ENCODE measurements at places on chromosomes 3 and 15.

GRCh38 chr15:89363133-89363532 is 28.5 kb upstream of the POLG start:
- DNase-seq, result no peak

DNA sequence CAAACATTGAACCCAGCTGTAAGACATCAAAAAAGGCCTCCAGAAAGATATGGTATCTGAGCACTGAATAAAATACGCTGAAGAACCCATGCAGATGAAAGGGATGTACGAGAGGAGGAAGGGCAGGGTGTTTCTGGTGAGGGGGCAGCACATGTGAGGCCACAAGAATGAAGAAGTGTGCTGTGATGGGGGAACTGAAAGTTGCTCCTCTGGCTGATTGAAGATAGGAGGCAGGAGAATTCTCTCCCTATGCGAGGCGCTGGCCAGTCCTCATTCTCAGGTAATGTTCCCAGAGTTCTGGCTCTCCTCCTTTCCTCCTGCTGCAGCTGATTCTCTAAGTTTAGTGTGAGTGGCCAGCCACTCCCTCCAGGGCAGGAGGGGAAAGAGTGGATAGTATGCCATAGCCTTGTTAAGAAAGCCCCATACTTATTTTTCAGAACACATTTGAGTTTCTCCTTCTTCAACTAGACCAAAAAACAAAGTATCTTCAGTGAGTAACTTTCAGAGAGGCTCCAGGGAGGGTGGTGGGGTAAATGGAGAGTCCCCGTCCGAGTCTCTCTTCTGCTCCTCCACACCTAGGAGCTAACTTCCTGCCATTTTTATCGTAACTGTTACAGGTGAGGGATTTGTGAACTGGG is 26.9 kb upstream of the MYO1E start:
- no peak for DNase-seq

DNA sequence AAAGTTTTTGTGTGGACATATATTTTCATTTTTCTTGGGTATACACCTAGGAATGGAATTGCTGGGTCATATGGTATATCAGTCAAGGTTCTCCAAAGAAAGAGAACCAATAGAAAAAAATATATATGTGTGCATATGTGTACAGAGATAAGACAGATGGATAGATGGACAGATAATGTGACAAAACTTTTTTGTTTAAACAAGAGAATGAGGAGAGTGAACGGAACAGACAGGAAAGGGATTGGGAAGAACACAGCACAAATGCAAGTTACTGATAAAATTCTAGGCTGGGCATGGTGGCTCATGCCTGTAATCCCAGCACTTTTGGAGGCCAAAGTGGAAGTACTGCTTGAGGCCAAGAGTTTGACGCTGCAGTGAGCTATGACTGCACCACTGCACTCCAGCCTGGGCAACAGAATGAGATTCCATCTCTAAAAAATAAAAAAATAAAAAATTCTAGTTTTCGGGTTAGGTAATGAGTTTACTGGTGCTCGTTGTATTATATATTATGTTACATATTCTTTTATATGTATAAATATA is 50.0 kb downstream of the HSPBAP1 start:
- no peak for DNase-seq

GRCh38 chr3:193788189-193788991 is 195.4 kb downstream of the OPA1 start:
- DNase-seq, result no peak

DNA sequence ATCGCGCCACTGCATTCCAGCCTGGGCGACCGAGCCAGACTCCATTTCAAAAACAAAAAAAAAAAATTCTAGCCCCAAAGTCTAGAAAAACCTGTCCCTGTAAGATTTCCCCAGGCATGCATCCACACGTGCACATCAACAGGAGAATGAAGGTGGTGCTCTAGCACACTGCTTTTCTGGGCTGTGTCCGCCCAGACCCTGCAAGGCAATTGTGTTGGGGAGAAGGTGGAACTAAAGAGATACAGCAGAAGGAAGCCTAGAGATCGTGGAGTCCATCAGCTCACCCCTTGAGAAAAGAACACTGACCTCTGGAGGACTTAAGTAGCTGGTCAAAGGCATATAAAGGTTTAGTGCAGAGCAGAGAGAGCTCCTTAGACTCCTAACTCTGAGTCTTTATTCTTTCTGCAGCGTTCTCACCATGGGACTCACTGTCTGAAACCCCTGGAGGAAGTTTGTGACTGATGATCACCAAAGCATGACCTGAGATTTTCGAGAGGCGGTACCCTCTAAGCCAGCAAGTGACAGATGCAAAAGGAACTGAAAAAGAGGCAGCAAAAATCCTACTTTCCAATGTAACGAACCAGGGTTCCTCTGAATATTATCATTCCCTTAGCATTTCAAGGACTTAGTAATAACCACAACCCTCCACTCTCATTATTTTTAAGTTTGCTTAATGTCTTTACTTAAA is 179.8 kb downstream of the MEX3B start:
- no peak for DNase-seq

GRCh38 chr3:122676759-122677158 is 3.9 kb upstream of the PARP14 start:
- no peak for DNase-seq

- no peak for DNase-seq
Observed at GRCh38 chr3:189573004-189573403, 58.2 kb upstream of the TP63 start.

- no peak for DNase-seq
Observed at GRCh38 chr3:64355401-64355807, 130.1 kb upstream of the PRICKLE2 start.
